Smooth muscle cell of the brain vasculature (primary cell): ENCODE measurements at places on chromosomes 1 and 21.

DNA sequence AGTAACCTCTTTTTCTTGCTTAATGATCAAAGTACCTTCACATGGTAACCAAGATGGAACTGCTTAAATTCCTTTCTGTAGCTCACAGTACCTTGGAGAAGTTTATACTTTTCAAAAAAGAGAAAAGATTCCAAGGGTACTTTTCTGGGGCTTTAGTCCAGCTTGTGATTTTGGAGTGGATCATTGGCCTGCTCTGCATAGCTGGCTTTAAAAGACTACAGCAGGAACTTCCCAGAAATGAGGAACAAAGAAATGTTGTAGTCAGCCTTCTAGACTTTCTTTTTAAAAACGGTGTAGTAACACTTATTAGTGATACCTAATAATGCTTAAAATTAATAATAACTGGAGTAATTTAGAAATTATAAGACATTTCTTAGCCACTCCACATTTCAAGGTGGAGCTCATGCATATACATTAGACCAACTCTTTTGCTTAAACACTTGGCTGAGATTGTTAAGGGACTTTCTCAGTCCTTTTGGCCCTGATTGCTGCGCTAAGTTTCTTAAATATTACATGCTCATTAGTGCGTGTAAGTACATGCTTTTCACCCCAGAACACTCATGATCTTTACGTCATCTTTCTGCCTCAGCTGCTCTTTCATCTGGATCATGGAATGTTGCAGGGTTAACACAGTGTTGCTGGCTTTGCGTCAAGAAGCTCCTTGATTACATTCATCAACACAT is 57.3 kb downstream of the SDCCAG8 start:
- DNase-seq: no peak

DNA sequence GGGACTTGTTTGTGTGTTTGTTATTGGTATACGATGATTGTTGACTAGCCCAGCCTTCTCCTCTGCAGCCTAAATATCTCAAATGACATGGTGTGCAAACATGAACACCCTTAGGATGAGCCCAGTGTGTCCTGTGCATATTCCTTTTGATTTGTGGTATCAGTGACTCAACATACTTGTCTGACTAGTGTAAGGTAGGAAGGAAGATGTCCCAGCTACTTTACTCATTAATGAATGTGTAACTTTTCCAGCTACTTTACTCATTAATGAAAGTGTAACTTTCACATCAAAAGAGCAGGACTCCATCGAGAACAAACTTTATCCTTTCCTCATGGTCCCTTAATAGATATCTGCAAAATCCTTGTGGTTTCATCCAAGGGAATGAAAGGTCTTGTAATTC is 2.7 kb upstream of the ZNF692 start:
- DNase-seq: no peak

- DNase-seq: no peak
Measured at GRCh38 chr1:23793861-23794731, 3.2 kb downstream of the LYPLA2 start.

- DNase-seq: no peak
Measured at GRCh38 chr1:65524931-65525265, 104.4 kb downstream of the LEPR start.

DNA sequence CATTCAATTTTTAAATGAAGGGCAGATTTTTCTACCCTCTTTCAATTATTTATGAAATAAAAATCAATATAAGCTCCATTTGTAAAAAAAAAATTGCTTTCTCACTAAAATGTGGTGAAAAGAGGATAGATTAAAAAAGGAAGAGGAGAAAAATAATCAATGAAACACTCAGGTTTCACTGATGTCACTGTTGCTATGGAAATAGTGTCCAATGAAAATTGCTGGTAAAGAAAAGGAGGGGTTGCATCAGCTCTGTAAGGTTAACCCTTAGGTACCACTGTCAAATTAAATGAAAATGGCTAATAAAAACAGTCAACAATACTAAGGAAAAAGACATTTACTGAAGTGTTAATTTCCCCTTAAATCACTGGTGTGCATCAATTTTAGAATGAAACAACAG is 91.6 kb upstream of the TTC39A start:
- no peak for DNase-seq

GRCh38 chr1:85563139-85563538 is 17.4 kb upstream of the CCN1 start:
- DNase-seq: no peak

GRCh38 chr1:152533327-152533938 is 19.2 kb downstream of the CRCT1 start:
- DNase-seq: no peak

DNA sequence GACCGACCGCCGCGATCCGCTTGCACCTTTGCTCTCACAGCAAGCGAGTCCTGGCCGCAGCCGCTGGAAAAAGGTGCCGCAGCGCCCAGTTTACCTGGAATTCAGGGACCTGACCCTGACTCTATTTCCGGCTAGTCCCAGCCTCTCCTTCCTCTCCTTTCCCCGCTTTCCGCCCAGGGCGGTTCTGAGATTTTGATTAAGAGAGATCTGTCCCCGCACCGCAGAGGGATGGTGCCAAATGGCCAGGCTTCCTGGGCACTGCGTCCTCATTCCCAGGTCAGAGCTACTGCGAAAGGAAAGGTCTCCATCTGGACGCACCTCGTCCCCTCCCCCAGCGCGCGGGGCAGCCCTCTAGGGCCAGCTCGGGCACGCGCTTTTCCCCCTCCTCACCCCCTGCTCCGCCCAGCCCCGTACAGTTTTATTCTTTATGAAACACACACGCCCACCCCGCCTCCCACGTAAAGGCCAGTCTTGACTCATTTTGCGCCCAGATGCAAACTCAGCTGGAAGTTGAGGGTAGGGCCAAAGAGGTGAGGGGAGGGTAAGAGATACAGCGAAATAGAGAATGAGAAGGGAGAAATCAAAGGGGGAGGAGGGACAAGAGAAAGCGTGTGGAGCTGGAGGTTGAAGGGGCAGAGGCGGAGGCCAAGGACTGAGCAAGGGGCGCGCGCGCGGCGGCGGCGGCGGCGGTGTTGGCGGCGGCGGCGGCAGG is 411.8 kb upstream of the ESRRG start:
- no peak for DNase-seq

GRCh38 chr21:28590026-28590425 is 402.7 kb downstream of the LTN1 start:
- DNase-seq: no peak
